NT2/D1 (cell line): ENCODE measurements at places on chromosomes 13 and 19.
A peak's percentile ranks its signal among the peaks of the same experiment; 100 is the strongest.

DNA sequence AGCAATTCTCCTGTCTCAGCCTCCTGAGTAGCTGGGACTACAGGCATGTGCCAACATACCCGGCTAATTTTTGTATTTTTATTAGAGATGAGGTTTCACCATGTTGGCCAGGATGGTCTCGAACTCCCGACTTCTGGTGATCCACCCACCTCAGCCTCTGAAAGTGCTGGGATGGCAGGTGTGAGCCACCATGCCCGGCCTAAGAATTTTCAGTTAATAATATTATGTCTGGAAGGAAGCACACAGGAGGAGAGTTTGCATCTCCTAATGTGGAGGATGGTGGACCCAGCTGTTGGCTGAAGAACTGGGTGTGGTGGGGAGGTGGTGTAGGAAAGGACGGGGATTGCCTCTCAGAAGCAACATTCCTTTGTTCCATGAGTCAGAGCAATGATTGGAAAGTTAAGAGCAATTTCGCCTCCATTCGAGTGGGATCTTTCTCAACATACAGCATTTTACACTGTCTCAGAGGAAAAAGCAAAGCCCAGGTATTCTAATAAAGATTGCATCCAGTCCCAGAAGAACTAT, 11.9 kb downstream of the PDCD2L start:
- DNase-seq, result no peak

DNA sequence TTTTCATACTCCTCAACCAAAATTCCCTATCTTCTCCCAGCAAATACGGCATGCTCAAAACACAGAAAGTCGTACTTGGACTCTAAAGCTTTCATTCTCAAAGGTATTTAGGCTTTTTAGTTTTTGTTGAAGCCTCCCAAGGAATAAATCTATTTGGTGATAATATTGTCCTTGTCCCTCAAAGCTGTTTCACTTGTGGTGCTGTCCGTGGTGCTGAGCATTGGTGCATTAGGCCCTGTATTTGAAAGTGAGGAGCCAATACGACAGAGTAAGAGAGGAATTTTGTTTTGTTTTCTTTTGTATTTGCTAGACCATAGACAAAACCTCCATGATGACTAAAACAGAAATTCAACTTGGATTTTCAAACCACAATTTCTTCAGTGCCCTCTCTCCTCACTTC, 3.2 kb upstream of the LGALS13 start:
- peak; percentile 20 for DNase-seq

DNA sequence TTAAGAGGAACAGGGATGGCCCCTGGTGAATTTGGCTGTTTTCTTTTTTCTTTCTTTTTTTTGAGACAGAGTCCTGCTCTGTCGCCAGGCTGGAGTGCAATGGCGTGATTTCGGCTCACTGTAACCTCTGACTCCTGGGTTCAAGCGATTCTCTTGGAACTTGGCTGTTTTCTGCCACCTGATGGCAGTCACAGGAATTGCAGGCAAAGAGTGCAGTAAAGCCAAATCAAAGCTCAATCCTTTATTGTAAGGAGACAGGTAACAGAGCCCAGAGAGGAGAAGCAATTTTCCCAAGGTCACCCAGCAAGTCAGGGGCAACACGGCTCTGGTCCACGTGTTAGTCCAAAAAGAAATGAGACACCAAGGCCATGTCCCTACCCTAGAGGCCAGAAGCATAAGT, 6.2 kb downstream of the TINCR start:
- no peak for DNase-seq

GRCh38 chr19:16075430-16076153, 703 bp upstream of the TPM4 start:
- DNase-seq, result no peak

DNA sequence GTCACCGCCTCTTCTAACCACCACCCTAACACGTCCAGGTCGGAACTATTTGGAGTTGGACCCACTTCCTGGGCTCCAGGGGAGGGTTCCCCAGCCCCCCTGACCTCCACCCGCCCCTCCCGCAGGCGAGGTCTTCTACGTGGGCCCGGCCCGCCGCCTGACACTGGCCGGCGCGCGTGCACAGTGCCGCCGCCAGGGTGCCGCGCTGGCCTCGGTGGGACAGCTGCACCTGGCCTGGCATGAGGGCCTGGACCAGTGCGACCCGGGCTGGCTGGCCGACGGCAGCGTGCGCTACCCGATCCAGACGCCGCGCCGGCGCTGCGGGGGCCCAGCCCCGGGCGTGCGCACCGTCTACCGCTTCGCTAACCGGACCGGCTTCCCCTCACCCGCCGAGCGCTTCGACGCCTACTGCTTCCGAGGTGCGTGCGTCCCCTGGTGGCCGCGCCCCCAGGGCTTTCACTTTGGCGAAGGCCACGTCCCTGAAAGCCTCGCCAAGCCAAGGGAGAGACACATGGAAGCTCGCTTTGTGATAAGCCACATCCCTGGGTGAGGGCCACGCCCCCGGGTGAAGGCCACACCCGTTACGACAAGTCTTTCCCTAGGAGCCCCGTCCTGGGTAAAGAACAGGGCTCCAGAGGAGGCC, 13.2 kb downstream of the NCAN start:
- peak; percentile 73 for DNase-seq

- DNase-seq, result no peak
These were observed 10.3 kb downstream of the DNAJB1 start for GRCh38 chr19:14507704-14508542.
